PC-3 (cell line): ENCODE measurements at places on chromosomes 13 and 19.

GRCh38 chr13:24627946-24628345, 52.3 kb upstream of the ATP12A start:
- DNase-seq: no peak

- DNase-seq: peak; percentile 49
Observed at GRCh38 chr19:57830071-57830602, at the start of gene ZNF587B. Gene ZNF587B (plus strand): TSS chr19:57830299. CDS start chr19:57830529, 230 bp downstream.

DNA sequence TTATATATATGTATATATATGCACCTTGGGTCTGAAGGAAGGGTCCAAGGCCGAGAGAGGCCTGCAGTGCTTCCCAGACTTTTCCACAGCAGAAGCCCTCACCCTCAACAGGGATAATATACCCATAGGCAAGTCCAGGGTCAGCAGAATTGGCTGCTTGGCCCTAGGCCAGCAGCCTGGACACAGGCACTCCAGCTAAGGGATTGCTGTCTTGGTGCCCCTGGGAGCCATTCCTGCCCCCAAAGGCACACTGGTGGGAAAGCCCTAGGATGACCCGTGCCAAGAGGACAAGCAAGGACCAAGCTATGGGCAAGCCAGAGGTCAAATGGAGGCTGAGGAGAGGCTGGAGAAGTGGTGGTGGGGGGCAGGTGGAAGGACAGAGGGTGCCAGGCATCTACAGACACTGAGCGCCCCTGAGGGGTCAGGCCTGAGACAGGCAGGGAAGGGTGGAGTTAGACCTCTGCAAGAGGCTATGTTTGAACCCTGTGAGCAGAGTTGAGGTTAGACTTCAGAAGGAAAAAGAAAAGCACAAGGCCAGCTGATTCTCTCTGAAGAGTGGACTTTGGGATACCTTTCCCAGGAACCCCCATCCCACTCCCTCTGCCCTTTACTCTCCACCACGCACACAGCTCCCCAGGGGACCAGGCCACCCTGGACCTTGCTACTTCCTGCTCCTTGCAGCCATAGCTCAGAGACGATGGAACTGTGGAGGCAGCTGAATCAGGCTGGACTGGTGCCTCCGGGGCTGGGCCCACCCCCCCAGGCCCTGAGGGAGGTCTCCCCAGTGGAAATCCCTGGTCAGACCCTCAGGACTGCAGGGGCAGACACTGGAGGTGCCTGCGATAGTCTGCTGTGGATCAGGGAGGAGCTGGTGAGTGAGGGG, at the start of gene ERICH4:
Gene ERICH4, plus strand, starts transcription at position 684 of the 883 bp plus-strand sequence. Its CDS starts 14 bp downstream, at position 698.
- DNase-seq: no peak

DNA sequence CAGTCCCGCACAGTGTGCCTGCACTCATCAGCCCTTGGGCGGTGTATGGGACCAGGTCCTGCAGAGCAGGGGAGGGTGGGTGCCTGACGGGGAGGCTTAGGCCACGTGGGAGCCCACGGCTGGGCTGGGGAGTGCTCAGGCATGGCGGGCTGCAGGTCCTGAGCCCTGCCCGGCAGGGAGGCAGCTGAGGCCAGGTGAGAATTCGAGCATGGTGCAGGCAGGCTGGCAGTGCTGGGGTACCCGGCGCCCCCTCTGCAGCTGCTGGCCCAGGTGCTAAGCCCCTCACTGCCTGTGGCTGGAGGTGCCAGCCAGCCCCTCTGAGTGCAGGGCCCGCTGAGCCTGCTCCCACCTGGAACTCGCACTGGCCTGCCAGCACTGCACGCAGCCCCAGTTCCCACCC, 630.9 kb upstream of the PCDH20 start:
- DNase-seq: no peak

- DNase-seq: no peak
Observed at GRCh38 chr13:99500839-99501183, 461 bp upstream of the TM9SF2 start.

- peak; percentile 2 for DNase-seq
Observed at GRCh38 chr19:40191836-40192646, 815 bp downstream of the MAP3K10 start.
